Motor neuron (in vitro differentiated cells): ENCODE measurements at places on chromosomes 7 and 10. TPM values are rescaled to one million over a fixed set of nuclear protein-coding genes. Genes with fewer than 3 reads are reported as not detected.
A peak's percentile ranks its signal among the peaks of the same experiment; 100 is the strongest.

- ATAC-seq, result no peak
These were observed 50.0 kb downstream of the AMZ1 start for GRCh38 chr7:2737771-2738540.

DNA sequence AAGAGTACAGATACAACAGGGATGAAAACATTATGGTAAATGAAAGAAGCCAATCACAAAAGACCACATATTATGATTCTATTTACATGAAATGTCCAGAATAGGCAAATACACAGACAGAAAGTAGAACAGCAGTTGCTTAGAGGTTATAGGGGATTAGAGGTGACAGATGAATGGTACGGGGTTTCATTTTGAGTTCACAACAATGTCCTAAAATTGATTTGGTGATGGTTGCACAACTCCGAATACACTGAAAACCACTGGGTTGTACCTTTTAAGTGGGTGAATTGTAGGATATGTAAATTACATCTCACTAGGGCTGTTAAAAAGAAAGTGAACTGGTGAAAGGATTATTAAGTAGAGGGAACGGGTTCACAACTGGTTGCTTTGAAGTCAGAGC lies 76.3 kb upstream of the MRLN start:
- no peak for ATAC-seq

DNA sequence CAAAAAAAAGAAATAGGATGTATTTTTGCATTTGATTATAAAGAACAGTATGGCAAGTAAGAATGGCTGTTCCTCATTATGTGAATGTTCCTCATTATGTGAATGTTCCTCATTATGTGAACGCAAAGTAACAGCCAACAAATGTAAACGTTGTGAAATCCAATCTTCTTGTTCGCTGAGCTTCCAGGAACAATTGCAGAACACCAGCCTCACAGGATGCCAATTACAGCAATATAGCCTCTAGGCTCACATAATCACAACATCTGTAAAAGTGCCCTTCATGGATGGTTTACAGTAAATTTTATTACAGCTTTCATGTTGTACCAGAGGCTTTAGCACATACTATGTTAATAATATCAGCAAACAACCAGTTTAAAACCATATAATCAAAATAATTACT lies 71.6 kb downstream of the THSD7A start:
- no peak for ATAC-seq

- peak; percentile 65 for ATAC-seq
These were observed 86.2 kb downstream of the HIBADH start for GRCh38 chr7:27576360-27576944.

- no peak for ATAC-seq
These were observed 44.2 kb upstream of the FRMD4A start for GRCh38 chr10:14374745-14375445.

- ATAC-seq, result peak; percentile 59
These were observed 367.7 kb upstream of the SEMA3D start for GRCh38 chr7:85554236-85555178.

DNA sequence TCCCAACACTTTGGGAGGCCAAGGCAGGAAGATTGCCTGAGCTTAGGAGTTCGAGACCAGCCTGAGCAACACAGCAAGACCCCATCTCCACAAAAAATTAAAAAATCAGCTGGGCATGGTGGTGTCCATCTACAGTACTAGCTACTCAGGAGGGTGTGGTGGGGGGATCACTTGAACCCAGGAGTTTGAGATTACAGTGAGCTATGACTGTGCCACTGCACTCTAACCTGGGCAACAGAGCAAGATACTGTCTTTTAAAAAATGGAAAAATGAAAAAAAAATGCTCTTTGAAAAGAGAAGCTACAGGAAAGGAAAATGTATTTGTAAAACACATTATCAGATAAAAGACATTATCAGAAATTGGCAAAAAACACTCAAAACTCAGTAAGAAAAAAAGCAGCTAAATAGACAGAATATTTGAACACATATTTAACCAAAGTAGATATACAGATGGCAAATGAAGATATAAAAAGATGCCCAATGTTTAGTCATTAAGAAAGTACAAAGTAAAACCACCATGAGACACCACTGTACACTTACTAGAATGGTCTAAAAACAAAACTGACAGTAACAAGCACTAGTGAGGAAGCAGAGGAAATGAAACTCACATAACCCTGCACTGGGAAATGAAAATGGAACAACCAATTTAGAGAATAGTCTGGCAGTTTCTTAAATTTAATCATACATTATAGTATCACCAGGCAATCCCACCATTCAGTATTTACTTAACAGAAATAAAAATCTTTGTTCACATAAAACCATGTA lies 40.5 kb downstream of the NRBF2 start:
- ATAC-seq, result no peak

CHAT gene
- 1.7 TPM in 1 of 2 replicates, not detected in the other for total RNA-seq

ANKRD26 gene
- 11.9 and 13.1 TPM in 2 replicates for total RNA-seq
